Activated CD4-positive, alpha-beta T cell treated with anti-CD3 and anti-CD28 coated beads, Interleukin-2, Interleukin-4, amounts not matched to agents 100 ng/mL and 50 ng/mL, durations not matched to agents 16 hours and 8 hours (primary cell): ENCODE measurements at places on chromosomes 13 and 19.

GRCh38 chr19:3145909-3146676 is 10.3 kb downstream of the GNA15 start:
- no peak for DNase-seq

DNA sequence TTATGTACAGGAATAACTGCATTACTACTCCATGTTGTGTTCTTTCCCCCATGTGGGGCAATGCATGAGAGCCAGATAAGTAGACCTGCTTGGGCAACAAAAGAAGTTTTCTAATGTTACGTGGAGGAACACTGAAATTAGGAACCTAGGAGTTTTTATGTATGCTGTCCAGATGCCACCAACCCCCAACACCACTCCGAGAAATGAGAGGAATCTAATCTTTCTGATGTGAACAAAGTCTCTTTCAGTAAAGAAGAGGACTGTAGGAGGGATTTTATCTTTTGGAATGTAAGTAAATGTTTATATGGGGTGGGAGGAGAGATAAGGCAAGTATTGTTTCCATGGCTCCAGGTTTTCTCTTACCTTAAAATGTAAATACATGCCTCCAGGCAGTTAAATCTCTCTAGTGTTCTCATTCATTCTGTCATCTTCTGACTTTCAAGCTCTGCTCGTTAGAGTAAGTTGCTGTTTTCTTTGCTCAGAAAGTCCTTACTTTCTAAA is 820.6 kb downstream of the PCDH17 start:
- DNase-seq, result no peak

DNA sequence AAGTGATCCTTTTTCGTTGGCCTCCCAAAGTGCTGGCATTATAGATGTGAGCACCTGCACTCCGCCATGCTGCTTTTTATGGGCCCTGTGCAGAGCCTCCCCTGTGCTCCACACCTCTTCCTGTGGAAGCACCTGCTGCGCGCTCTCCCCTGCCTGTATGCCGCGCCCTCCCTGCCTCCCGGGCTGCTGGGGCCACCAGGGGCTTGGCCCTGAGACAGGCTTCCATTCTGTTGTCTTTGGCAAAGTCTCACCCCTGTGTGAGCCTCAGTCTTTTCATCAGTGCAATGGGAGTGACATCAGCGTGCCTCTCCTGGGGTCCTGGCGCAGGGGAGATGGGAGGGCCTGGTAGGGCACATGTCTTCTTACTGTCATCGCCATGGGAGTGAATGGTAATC is 1.3 kb downstream of the FAM174C start:
- peak; percentile 39 for DNase-seq

DNA sequence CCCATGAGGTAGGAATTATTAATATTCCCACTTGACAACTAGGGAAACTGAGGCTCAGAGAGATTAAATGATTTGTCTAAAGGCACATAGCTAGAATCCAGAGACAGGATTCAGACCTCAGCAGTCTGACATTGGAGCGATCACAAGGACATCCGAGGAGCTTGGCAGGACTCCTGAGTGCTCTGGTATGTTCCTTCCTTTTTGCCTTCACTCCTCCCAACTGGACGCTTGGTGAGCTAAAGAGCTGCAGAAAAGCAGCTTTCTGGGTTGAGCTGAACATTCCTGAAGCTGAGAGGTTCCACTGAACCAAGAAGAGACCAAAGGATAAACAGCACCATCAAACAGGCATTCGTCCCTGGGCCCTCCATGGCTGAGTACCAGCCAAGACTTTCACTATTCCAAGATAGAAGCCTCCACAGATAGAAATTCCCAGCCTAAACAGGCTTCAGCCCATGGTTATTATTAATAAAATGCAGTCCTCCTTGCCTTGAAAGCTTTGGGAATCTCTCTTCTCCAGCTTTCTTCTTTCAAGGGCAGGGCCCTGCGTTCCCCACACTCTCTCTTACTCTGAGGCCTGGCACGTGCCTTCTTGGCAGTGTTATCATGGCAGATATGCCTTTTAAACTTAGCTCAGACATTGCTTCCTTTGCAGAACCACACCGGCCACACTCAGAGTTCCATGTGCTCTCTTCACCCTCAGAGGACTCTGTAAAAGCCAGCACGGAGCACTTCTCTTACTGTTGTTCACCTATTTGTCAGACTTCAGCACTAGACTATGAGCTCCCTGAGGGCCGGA is 97.1 kb downstream of the CYSLTR2 start:
- no peak for DNase-seq

GRCh38 chr13:110220471-110220870 is 86.5 kb downstream of the COL4A1 start:
- no peak for DNase-seq

DNA sequence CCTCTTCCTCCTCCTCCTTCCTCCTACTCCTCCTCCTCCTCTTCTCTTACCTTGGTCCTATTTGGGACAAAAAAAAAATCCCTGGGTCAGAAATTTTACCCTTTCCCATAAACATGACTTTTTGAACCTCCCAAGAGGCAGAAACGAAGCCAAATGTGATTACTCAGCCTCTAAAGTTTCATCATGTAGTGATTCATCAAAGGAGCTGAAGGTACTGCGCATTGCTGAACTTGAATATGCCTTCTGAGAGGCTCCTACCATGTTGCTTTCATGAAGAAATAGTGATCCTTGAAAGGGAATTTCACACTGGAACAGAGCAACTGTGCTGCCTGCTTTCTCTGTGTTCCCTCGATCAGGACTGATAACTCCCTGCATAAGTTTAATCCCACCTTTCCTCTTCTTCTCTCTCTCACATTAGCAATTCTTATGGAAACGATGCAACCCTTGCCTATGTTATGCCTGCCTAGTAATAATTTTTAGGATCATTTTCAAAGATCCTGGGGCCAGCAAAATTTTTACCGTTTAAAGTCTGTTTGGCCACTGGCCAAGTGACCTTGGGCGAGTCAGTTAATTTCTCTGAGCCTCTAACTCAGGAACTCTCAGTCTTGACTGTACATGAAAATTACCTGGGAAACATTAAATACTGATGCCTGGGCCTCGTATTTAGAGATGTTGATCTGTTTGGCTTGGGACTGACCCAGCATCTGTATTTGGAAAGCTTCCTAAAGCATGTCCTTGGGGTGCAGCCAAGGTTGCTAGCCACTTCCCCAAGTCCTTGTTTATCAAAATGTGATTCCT is 149.5 kb downstream of the DCT start:
- DNase-seq, result no peak

- DNase-seq, result no peak
These were observed 134.5 kb downstream of the LMO7 start for GRCh38 chr13:75770592-75771011.

DNA sequence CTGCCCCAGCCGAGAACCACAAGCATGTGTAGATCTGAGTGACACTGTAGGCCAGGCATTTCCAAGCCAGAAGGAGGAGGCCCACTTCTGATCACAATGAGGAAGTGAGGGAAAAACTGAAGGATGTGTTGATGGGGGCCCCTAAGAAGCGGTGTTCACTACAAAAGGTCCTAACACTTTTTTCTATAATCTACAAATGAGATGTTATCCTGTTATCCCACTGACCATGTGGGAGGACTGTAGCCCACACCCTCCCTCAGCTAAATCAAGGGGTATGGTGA is 99.0 kb upstream of the MCF2L start:
- DNase-seq, result no peak

GRCh38 chr13:34361560-34361959 is 543.6 kb downstream of the RFC3 start:
- no peak for DNase-seq

GRCh38 chr13:78686461-78686860 is 27.5 kb upstream of the OBI1 start:
- DNase-seq, result no peak

- no peak for DNase-seq
These were observed 327.2 kb downstream of the GPC5 start for GRCh38 chr13:91725646-91726045.

GRCh38 chr19:38211151-38211591 is 12.9 kb downstream of the DPF1 start:
- DNase-seq, result no peak

GRCh38 chr13:53041968-53042516 is 13.4 kb downstream of the OLFM4 start:
- no peak for DNase-seq

GRCh38 chr19:6033744-6034264 is 55.9 kb upstream of the RANBP3 start:
- DNase-seq, result no peak

- DNase-seq, result no peak
These were observed 1.4 kb upstream of the SCEL start for GRCh38 chr13:77533875-77534788.

DNA sequence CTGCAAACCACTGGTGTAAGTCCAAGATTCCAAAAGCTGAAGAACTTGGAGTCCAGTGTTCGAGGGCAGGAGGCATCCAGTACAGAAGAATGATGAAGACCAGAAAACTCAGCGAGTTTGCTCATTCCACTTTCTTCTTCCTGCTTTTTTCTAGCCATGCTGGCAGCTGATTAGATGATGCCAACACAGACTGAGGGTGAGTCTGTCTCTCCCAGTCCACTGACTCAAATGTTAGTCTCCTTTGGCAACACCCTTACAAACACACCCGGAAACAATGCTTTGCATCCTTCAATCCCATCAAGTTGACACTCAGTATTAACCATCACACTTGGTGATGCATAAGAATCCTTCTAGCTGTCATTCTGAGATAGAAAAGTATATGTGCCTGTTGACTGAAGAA is 1504.6 kb downstream of the EFNB2 start:
- no peak for DNase-seq

- peak; percentile 73 for DNase-seq
These were observed 10.5 kb downstream of the MTMR6 start for GRCh38 chr13:25276748-25277147.

GRCh38 chr19:1437609-1438008 is 587 bp upstream of the RPS15 start:
- DNase-seq, result no peak

- DNase-seq, result no peak
These were observed 45.1 kb downstream of the EPSTI1 start for GRCh38 chr13:42946927-42947326.

DNA sequence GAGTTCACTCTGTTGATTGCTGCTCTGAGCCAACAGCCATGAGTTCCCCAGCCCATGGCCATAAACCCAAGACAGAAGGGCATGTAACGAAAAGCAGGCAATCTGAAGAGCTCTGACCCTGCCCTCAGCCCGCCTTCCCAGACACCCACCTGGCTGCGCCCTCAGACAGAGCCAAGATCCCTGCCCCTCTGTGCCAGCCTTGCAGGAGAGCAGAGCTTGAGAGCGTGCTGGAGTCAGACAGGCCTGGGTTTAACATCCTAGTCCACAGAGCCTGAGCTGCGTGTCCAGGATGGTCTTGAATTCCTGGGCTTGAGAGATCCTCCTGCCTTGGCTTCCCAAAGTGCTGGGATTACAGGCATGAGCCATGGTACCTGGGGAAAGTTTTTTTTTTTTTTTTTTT is 19.0 kb upstream of the EMC10 start:
- DNase-seq, result no peak

DNA sequence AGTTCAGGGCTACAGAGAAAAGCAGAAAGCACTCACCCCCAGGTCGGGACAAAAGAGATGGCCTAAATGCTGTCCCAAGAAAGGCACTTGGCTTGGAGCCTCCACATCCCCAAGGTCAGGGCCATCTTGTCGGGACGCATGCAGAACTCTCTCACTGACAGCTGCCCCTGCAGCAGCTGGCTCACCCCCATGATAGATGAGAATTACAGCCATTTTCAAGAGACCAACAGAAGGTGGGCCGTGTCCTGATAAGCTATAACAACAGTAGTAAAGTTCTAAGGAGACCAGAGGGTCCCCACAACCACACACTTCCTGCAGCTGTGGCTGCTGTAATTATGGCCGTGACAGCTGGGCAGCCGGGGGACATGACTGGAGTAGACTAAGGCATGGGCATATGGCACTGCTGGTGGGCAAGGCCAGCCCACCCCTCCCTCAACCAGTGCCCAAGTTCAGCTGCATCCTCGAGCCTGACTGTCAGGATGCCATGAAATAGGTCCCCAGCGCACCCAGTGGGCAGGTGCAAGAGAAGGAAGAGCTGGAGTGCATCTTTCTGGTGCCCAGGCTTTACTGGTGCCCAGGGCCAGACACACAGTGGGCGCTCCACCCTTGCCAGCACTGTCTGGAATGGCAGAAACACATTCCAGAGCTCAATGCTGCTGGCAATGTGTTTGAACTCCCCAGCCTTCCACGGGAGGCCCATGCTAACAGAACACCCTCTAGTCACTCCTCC is 436.7 kb upstream of the ZNF507 start:
- no peak for DNase-seq

DNA sequence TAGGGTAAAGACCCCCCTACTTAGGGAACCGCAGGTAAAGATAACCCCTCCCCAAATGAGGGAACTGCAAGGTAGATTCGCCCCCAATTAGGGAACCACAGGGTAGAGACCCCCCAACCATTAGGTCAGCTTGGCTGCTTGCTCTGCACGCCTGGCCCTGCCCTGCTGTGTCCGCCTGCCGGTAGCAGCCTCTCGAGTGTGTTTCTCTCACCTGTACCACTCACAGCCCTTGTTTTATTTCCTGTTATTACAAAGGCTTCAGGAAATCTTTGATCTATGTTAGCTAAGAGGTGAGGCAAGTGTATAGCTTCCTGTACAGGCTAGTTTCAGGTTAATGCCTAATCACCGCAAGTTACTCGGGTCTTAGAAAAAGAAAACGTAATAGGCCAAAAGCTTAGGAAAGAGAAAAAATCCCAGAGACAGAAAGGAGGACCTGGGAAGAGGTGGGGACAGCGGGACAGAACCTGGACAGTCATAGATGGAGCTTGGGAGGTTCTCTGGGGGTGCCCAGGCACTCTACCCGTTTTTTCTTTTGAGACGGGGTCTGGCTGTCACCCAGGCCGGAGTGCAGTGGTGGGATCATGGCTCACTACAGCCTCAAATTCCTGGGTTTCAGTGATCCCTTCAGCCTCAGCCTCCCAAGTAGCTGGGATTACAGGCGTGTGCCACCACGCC is 23.1 kb upstream of the EIF3G start:
- DNase-seq, result peak; percentile 38

GRCh38 chr19:40576151-40576584 is 505 bp upstream of the SHKBP1 start:
- no peak for DNase-seq

GRCh38 chr19:33501693-33502356 is 19.8 kb downstream of the PEPD start:
- no peak for DNase-seq

DNA sequence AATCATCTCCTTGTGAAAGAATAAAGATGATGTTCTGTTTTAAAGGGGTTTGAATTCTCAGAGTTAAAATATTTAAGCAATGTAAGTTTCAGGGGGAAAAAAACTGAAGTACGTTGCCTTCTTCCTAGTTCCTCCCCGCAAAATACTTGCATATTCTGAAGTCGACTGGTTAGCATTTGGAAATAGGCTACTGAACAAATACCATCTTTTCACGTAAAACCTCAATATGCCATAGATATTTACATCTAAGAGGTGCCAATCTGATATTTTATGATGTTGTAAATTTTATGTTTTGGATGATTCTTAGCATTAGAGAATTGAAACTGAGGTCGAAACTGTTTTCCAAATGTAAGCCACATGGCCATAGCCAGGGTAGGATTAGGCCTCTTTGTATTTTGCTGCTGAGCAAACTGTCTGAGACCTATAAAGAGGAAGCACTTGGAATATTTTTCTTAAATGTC is 138.3 kb downstream of the FLT1 start:
- DNase-seq, result no peak

- DNase-seq, result no peak
These were observed 36.1 kb downstream of the CRTC1 start for GRCh38 chr19:18719541-18719940.

- no peak for DNase-seq
These were observed 9.7 kb upstream of the ATP1A3 start for GRCh38 chr19:42003506-42004294.
